Astrocyte of the cerebellum (primary cell): ENCODE measurements at places on chromosomes 11 and 22.

GRCh38 chr22:27989758-27990450, 70.8 kb upstream of the PITPNB start:
- DNase-seq, result no peak

DNA sequence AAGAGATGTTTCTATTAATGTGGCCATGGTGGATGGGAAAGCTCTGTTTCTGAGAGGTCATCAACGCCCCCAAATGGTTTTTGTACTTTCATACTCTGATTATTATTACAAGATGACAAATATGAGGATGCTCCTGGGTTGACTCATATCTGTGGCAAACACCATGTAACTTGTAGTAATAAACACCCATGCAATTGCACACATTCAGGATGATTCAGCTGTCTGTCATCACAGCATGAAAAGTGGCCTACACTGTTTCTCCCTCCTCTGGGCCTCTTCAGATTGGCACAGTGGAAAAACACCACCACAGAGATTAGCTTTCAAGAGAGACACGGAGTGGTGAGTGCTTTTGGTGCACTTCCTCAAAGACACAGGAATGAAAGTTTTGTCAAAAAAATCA, 85.4 kb downstream of the MTNR1B start:
- peak; percentile 78 for DNase-seq

- DNase-seq, result no peak
These were observed 4.4 kb downstream of the HINFP start for GRCh38 chr11:119125821-119126220.

- DNase-seq, result no peak
These were observed 525.5 kb downstream of the NTM start for GRCh38 chr11:131895865-131896264.

- DNase-seq, result peak; percentile 40
These were observed 18.1 kb upstream of the EFCAB6 start for GRCh38 chr22:43829904-43830851.

DNA sequence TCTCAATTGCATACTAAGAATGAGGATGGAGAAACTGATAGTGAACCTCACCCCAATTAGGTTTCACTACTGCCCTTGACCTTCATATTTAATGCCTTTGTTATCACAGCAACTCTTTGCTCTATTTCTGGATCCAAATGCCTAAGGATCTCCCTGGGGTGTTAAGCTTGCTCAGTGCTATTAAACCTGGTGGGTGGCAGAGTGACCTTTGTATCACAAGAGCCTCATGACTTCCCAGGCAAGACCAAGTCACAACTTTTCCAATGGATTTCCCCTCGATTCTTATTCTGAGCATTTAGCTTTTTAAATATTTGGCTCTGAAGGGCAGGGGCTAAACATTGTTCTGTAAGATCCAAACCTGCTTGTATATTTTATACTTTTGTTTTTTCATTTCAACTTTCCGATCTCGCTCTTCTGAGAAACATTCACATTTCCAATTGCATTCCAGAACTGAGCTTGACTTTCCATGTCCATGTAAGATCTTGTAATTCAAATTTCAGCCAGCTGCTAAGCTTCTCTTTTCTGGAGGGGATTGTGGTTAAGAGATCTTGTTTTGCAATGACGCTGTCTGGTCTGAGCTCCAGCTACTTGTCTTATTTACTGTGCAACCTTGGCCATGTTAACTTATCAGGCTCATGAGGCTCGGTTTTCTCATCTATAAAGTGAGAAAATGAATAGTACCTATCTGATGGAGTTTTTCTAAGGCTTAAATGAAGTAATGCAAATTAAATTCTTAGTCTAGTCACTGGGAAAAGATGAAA, 6.4 kb upstream of the EHF start:
- no peak for DNase-seq

DNA sequence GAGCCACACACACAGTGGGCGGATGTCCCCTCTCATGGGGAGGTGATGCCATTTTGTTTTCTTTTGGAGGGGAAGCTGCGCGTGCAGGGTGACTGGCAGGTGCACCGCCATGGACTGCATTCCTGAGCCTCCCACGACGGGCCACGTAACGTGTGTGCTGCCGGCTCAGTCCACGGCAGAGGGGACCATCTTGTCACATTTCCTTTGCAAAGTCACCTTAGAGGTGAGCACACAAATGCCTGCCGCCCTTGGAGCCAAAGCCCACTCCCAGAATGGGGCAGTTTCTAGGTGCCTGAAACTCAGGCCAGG, 262.5 kb downstream of the CTTN start:
- no peak for DNase-seq

DNA sequence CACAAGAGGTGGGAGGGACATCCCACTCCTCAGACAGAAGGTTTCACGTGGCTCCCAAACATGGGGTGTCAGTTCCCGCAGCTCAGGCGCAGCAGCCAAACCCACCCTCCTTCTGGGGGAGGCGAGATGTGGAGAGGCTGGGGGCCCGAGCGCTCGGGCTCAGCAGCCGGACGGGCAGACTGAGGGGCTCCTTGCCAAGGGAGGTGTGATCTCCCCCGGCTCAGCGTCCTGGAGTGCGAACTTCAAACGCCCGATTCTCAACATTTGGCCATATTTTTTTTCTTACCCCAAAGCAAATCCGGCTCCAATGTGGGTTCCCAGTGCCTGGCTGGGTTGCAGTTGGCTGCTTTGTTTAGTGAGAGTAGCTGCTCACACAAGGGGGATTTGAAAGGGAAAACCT, 477.9 kb downstream of the MN1 start:
- DNase-seq, result no peak

DNA sequence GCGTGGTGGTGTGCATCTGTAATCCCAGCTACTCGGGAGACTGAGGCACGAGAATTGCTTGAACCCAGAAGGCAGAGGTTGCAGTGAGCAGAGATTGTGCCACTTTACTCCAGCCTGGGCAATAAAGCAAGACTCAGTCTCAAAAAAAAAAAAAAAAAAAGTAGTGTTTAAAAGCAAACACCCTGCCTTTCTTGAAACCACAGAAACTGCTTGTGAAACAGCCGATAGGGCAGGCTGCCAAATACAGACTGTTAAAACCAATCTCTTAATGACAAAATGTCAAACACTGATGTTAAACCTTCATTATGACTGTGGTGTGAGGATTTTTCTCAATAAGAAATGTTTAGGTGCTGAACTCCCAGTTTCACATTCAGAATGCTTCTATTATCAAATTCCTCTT, 27.3 kb downstream of the MARK2 start:
- peak; percentile 54 for DNase-seq

DNA sequence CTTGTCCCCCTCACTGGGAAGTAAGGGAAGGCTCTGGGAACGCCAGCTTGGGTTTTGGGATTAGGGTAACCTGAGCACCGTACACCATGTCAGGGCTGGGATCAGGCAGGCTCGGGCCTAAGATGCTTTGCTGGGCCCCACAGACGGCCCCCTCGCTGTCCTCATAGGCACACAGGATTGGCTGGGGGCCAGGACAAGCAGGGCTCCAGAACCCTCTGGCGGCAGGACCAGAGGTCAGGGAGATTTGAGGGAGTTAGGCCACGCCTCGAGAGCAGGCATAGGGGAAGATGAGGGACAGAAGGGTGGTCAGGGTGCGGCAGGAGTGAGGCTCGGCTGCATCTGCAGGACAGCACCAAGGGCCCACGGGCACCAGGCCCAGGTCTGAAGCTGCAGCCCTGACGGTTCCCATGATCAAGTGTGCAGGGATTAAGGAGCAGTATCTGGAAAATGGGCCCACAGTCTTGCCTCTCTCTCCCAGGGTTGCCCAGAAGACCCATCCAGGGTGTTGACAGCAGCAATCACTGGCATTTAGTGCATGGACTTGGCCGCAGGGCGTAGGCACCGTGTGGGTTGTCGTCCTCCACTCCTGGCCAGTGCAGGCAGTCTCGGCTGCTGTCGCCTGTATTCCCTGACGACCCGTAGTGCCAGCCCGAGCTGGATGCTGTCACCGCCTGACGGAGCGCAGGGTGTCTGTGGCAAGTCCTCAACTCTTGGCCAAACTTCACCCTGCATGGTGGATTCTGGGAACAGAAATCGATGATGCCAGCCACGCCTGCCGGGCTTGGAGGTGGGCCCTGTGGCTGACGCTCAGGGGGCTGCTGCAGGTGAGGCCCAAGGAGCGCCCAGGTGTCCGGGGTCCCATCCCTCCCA, 15.7 kb upstream of the GNB1L start:
- no peak for DNase-seq

GRCh38 chr11:98710986-98711385, 309.8 kb upstream of the CNTN5 start:
- DNase-seq, result peak; percentile 67

DNA sequence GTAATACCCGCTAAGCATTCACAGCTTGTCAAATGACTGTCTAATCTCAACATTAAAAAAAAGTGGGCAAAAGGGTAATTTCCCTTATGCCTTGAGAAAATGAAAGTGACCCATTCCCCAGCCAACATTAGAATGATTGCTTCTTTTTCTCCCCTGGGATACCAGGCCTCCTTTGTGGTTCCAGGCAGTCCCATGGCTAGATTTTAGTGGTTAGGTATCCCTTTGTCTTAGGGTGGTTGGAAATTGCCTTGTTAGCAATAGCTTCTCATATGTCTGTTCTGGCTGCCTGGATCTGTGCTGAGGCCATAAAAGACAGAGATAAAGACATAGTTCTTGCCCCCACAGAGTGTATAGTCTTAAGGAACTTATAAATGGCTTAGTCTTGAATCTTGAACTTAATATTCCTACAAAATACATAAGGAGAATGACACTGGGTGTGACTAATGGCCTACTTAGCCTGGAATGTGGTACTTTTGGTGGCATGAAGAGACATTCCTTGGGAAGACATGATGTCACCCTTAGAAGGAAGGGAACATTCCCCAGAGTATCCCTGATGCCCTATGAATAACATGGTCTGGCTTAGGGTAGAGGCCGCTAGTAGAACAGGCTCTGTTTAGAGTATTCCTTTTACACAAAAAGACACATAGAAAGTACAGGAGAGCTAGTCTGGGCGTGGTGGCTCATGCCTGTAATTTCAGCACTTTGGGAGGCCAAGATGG, 90.3 kb downstream of the ZBTB16 start:
- DNase-seq, result no peak

GRCh38 chr22:17013396-17014100, 5.5 kb upstream of the GAB4 start:
- DNase-seq, result no peak

DNA sequence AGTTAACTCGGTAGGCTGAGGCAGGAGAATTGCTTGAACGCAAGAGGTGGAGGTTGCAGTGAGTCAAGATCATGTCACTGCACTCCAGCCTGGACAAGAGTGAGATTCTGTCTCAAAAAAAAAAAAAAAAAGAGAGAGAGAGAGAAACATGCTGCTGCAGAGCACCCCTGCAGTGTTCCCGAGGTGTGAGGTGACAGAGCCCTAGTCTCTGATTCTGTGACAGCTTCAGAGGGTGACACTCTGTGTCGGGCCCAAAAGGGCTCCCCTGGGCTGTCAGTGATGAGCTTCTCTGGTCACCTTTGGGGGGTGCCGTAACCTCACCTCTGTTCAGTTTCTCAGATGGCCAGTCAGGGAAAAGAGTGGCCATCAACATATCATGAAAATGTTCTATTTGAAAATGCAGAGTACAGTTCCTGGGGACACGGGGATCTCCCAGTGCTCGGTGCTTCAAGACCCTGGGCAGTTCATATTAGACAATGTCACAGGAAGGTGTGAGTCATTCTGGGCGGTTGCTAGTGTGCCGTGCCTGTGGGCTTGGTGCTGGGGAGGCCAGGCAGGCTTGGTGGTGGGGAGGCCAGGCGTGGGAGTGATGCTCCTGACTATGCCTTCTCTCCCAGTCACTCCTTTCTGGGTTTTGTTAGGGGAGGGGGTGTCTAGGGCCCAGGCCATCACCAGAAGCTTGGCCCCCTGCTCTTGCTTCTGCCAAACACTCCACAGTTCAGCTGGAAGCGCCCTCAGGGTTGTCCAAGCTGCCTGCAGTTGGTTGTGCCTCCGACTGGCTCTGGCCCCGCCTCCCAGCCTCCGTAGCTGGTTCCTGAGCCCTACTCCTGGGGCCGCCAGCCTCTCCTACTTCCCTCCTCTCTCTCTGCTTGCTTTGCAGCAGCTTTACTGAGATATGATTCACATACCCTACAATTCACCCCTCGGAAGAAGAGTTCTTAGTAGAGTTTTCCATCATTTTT, 52.5 kb upstream of the CLDN5 start:
- no peak for DNase-seq

DNA sequence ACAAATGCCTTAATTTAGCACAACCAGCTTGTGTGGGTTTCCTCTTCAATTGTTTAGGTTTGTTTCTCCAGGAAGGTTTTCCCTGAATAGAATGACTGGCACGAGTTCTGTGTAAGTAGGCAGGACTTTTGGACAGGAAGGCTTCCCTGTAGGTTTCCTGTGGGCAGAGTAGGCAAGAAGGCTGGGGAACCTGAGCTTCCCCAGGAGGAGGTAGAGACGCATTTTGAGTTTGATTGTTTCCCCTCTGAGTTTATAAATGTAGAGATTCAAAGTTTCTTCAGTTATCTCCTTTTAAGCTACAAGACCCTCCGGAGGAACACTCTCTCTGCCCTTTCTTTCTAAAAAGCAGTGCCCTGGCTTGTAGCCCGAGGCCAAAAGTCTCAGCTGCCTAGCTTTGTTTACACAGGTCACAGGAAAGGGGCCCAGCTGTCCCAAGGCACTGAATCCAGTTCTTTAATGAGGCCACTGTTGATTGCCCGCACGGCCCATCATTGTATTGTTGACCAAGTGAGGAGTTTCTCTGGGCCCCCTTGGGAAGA, 66.6 kb upstream of the RDX start:
- DNase-seq, result no peak

- DNase-seq, result no peak
These were observed 57.9 kb downstream of the UVRAG start for GRCh38 chr11:75872887-75873416.

DNA sequence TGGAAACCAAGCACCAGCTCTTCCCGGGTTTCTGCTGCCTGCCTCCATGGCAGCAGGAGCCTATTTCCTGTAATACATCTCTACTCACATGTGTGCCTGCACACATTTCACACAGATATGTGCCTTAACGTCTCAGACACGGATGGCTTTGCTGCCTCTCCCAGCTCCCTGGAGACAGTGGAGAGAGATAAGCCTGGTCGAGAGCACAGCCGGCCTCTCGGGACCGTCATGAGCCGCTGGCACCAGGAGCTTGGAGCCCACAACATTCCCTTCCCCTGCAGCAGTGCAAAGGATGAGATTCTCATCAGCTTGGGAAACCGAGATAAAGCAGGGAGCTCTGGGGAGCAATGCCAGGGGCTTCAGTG, 587.7 kb downstream of the BRD1 start:
- no peak for DNase-seq

- DNase-seq, result no peak
These were observed 875 bp downstream of the TCP11L1 start for GRCh38 chr11:33040033-33040861.

DNA sequence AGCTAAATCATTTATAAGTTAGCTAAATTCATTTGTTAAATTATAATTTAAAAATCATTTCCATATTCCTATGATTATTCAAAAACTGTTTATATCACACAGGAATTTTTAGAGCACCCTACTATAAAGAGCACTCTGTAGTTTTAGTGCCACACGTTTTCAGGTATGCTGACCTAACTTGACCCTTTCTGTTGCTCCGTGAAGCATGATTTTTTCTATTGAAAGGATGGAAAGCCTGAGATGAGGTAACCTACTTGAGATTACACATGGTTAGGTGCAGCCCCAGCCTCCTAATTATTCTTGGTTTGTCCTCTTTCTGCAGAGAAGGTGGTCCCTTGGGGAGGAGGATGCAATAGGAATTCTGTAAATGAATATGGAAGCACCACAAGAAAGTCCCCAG, 72.6 kb downstream of the PPFIBP2 start:
- no peak for DNase-seq

GRCh38 chr11:79078456-79078855, 362.4 kb downstream of the TENM4 start:
- no peak for DNase-seq

GRCh38 chr11:2301631-2302305, at the start of the genes C11orf21 and TSPAN32:
Gene C11orf21, minus strand, starts transcription at chr11:2301918. Its CDS starts 110 bp downstream, at chr11:2301808.
Gene TSPAN32, plus strand, starts transcription at chr11:2302013. Its CDS starts 137 bp downstream, at chr11:2302150.
- no peak for DNase-seq

GRCh38 chr22:48880749-48881148, 946.9 kb downstream of the BRD1 start:
- no peak for DNase-seq
